ENCODE measurements at places on chromosomes 16 and 17.
A peak's percentile ranks its signal among the peaks of the same experiment; 100 is the strongest.

DNA sequence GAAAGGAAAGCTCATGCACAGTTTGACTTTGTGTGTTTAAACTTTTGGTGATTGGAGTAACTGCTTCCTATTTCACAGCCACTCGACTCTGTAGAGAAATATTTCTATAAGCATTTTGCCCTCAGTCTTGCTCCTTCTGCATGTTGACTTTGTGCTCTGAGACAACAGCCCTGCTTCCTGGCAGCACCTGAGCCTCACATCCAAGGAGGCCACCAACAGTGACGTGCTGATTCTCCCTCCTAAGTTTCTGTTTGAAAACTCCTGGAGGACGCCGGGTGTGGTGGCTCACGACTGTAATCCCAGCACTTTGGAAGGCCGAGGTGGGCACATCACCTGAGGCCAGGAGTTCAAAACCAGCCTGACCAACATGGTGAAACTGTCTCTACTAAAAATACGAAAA is 23.9 kb upstream of the WSB1 start:
- no peak overlapping the region for H3K27ac ChIP-seq
- no peak overlapping the region for H3K4me3 ChIP-seq
- DNase-seq, result no peak

DNA sequence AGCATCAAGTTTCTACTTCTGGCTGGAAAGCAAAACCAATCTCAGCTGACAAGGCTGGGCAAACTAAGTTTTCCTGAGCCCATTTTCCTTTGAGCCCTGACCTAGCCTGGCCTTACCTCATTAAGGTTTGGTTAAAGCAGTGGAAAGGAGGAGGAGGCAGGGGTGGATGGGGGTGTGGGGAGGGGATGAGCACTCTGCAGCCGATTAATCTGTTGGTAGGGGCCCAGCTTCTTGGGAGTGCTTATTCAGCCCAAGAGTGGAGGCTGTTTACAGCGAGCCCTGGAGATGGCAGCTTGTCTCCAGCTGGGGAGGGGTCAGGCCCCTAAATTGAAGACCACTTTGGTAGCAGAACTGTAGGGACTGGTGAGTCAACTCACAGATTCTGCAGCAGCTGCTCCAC is 12.0 kb downstream of the SMCR8 start:
- no peak overlapping the region for H3K27ac ChIP-seq
- H3K36me3 ChIP-seq, result peaks cover 50% of the 10 kb centered on the region

DNA sequence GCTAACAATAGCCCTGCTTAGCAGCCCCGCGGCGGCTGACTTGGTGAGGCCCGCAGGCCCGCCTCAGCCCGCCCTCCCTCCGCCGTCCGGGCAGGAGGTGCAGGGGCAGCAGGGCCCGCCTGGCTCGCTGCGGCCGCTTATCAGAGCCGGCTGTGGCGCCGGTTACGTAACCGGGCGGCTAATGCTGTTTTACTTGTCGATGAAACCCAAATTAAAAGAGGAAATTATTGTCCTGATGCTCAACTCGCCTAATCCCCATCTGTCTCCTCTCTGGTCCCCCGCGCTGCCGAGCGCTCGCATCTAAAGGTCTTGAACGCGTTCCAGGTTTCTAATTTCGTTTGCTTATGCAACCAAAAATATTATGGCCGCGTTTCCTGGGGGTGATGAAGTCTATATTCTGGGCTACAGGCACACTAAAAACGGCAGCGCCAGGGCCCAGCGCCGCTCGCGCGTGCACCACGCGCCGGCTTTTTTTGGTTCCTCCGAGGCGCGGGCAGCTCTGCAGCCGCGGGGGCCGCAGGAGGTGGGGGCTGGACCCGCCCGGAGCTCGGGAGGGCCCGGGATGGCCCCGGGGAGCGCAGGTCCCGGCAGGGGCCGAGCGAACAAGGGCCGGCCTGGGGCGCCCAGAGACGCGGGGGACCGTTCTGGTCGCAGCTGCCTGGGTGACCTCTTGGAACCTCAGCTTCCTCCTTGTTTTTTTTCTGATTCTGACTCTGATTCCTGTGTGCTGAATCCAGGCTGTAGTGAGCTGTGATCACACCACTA is 65.2 kb upstream of the TOB1 start:
- H3K27me3 ChIP-seq, result no peaks in the 10 kb centered on the region
- peak overlapping the region; percentile 72 for H3K4me3 ChIP-seq
- H3K36me3 ChIP-seq, result peaks cover 18% of the 10 kb centered on the region

DNA sequence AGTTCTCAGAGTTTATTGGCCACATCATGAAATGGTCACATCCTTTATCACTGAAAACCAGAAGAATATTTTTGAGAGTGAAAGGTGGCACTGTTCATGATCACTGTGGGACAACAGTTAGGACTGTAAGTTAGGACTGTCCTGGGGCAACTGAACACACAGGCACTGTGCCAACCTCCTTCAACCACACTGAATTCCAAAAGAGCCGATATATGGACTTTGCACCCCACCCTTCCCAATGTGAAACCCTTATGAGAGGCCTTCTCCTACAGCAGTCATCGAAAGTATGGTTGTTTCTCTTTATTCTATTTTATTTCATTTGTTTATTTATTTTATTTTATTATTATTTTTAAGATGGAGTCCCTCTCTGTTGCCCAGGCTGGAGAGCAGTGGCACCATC is 353.5 kb downstream of the TOX3 start:
- no peaks in the 10 kb centered on the region for H3K36me3 ChIP-seq
- H3K4me3 ChIP-seq, result no peak overlapping the region
- DNase-seq, result no peak
- no peaks in the 10 kb centered on the region for H3K27me3 ChIP-seq
- no peak overlapping the region for H3K27ac ChIP-seq

- peaks cover 40% of the 10 kb centered on the region for H3K36me3 ChIP-seq
- peaks cover 16% of the 10 kb centered on the region for H3K4me1 ChIP-seq
- no peaks in the 10 kb centered on the region for H3K27me3 ChIP-seq
- H3K4me3 ChIP-seq, result no peak overlapping the region
- peak; percentile 21 for DNase-seq
- H3K27ac ChIP-seq, result peak overlapping the region; percentile 17
Measured at GRCh38 chr17:46942441-46943217, 19.7 kb downstream of the GOSR2 start.

DNA sequence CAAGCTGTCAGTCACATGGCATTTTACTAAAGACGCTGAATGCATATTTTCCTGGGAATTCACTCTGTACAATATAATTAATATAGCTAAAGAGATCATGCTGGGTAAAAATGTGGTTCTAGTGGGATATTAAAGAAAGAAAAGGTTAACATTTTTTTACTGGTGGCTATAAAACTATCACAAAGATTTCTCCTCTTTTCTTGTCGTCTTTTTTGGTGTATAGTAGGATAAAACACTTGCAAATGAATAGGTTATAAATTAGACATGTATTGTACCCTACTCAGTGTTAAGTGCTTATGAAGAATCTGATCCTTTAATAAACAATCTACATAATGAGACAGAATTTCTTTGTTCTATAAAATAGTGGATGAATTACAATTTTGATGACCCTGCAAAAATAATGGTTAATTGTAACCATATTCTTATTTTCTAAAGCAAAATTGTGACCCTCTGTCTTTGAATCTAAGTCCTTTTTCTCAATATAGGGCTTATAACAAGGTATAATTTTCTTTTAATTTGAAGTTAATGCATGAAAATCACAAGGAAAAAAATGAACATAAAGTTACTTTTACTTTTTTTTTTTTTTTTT is 1540.4 kb upstream of the GOT2 start:
- no peak for DNase-seq
- H3K27me3 ChIP-seq, result no peaks in the 10 kb centered on the region
- H3K4me3 ChIP-seq, result no peak overlapping the region
- H3K36me3 ChIP-seq, result no peaks in the 10 kb centered on the region
- no peaks in the 10 kb centered on the region for H3K4me1 ChIP-seq

DNA sequence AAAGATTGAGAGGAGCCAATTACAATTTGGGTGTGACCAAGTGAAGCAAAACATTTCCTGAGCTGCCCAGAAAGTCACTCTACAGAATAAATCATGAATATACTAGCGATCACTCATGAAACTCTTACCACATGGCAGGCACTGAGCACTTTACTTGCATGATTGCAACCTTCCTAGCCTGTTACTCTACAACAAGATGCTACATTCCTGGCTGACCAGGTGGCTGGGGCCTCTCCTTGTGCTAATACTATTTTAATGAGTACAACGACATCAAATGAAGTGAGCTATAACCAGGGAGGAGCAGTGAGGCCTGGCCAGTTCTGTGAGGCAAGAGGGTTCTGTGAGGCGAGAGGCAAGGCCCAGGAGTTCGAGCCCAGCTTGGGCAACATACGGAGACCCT is 75.2 kb downstream of the CPPED1 start:
- no peaks in the 10 kb centered on the region for H3K4me1 ChIP-seq
- H3K27ac ChIP-seq, result no peak overlapping the region
- DNase-seq, result no peak
- H3K27me3 ChIP-seq, result no peaks in the 10 kb centered on the region
- no peaks in the 10 kb centered on the region for H3K36me3 ChIP-seq

- H3K4me3 ChIP-seq, result peak overlapping the region; percentile 92
- DNase-seq, result no peak
- peaks cover 68% of the 10 kb centered on the region for H3K4me1 ChIP-seq
- H3K36me3 ChIP-seq, result peaks cover 66% of the 10 kb centered on the region
- H3K27me3 ChIP-seq, result no peaks in the 10 kb centered on the region
Measured at GRCh38 chr17:39776252-39776651, 38.5 kb downstream of the GRB7 start.

- H3K27me3 ChIP-seq, result peaks cover 93% of the 10 kb centered on the region
- no peak overlapping the region for H3K27ac ChIP-seq
- H3K4me3 ChIP-seq, result no peak overlapping the region
- DNase-seq, result no peak
- peaks cover 13% of the 10 kb centered on the region for H3K4me1 ChIP-seq
- H3K36me3 ChIP-seq, result no peaks in the 10 kb centered on the region
Measured at GRCh38 chr17:74357466-74357809, 4.2 kb downstream of the BTBD17 start.

DNA sequence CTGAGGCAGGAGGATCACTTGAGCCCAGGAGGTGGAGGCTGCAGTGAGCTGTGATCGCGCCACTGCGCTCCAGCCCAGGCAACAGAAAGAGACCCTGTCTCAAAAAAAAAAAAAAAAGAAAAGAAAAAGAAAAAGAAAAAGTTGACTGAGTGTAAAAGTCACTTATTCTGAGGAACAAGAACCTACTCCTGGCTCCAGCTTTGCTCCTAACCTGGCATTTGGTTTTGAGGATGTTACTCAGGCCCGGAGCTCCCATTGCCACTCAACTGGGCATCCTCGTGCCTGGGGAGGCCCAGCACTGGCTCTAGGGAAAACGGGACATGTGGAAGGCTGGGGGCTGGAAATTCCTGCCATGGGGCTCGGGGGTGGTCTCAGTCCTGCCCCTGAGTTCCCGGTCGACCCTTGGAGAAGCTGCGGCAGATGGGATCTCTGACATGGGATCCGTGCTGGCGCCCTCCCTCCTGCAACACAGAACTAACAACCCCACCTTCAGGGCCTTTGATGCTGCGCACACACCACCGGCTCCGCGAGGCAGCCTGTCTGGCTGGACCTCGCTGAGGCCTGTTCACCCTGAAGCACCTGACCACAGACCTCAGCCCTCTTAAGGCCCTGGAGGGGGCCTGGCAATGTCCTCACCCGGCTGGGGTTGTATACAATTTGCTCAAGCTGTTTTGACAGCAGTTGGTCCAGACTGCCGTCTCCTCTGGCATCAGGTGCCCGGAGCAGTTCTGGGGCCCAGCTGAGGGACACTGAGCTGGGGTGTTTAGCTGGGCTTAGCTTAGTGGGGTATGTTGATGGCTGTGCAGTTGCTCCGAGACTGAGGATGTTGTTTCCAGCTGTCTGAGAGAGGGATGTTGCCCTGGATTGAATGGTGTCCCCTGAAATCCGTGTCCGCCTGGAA is 12.3 kb downstream of the CD7 start:
- H3K27ac ChIP-seq, result peak overlapping the region; percentile 74
- peak overlapping the region; percentile 45 for H3K4me3 ChIP-seq
- H3K36me3 ChIP-seq, result peaks cover 7% of the 10 kb centered on the region

DNA sequence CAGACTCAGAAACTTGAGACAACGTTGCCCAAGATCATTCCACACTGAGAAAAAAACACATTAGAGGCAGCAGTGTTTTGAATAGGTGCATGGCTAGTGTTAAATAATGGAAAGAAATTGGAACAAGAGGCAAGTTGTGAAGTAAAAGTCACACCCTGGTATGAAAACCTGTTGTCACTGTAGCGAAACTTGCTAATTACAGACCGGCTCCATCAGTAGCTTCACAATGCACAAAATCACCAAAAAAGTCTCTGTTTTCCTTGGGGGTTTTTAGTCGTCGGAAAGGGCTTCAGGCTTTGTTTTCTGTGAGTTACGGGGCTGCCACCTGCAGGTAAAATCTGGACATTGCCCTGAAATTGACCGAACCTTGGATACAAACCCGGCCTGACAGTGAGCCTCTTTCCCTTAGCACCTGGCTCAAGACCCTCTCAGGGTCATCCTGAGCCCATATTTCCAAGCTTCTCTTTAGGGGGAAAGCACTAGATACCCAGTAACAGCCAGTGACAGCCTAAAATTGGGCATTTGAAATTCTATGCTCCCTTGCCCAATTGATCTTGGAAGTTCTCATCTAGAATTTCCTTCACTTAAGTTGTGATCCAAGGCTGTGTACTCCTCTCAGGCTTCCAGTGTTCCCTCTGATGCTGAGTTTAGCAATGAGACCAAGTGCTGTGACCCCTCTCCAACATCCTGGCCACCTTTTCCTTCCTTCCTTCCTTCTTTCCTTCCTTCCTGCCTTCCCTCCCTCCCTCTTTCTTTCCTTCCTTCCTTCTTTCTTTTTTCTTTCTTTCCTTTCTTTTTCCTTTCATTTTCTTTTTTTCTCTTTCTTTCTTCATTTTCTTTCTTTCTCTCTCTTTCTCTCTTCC is 7.2 kb upstream of the GRB2 start:
- peaks cover 36% of the 10 kb centered on the region for H3K27me3 ChIP-seq
- peaks cover 7% of the 10 kb centered on the region for H3K36me3 ChIP-seq
- DNase-seq, result peak; percentile 67

DNA sequence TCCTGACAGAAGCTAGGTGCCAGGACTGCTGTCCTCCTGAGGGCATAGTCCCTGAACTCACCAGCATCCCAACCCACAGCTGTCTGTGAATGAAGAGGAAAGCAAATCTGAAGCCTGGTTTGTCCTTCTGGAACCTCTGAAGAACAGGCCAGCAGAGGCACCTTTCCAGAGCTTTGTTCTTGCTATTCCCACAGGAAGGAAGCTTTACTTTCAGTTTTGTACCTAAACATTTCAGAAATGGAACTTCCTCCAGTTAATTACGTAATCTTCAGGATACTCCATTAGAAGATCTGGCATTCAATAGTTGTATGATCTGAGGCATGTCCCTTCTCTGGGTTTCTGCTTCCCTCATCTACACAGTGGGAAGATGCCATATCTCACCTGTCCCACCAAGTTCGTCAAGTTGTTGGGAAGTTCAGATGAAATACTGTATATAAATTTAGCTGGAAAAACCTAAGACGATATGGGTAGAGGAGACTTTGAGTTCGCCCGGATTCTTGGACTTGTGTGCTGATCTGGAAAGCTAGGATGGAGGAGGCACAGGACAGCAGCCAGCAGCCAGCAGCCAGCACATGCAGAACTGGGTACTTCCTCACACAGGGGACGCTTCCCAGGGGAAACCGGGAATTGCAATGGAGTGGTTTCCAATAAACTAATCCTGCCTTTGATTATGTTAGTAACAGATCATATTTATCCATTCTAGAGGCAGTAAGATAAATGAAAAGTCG is 22.4 kb downstream of the NXPH3 start:
- DNase-seq, result no peak
- no peaks in the 10 kb centered on the region for H3K4me1 ChIP-seq
- no peak overlapping the region for H3K4me3 ChIP-seq
- peaks cover 44% of the 10 kb centered on the region for H3K36me3 ChIP-seq
- no peaks in the 10 kb centered on the region for H3K27me3 ChIP-seq
